NCI-H748 treated with DMSO at 0.1 percent for 48 hours (cell line): ENCODE measurements at places on chromosomes 3 and 15.

- DNase-seq: peak; percentile 16
Observed at GRCh38 chr3:106025151-106025722, 156.4 kb upstream of the CBLB start.

- DNase-seq: no peak
Observed at GRCh38 chr3:66390013-66390412, 110.8 kb downstream of the LRIG1 start.

- DNase-seq: no peak
Observed at GRCh38 chr15:87680208-87680607, 576.3 kb downstream of the NTRK3 start.

DNA sequence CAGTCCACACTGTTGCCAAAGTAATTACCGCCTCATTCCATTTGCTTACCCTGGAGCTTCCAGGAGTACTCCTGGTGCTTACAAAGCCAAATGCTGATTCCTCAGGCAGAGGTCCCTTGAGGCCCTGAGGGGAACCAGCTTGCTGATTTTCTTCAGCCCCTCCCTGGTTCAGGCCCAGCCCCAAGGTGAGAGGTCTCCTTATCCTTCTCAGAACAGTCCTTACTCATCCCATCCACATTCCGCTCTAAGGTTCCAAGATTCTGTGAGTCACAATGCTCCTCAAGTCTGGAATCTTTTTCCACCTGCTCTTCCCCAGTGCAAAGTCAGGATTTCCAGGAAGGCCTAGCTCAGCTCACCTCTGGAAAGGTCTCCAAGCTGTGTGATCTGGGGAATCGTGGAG, 1.8 kb upstream of the ATP10A start:
- no peak for DNase-seq

DNA sequence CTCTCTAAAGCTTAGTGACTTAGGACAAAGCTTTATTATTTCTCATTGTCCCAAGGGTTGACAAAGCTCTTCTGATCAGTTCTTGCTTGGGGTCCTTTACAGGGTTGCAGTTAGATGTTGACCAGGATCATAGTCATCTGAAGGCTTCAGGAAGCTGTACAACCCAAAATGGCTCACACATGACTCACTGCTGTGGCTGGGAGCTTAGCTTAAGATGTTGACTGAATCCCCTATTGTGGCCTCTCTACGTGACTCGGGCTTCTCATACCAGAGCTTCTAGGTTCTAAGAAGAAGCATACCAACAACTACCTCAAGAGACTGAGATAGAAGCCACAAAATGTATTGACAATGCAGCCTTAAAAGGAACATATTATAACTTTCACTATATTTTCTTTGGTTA, 569.6 kb upstream of the ROBO2 start:
- DNase-seq: no peak

DNA sequence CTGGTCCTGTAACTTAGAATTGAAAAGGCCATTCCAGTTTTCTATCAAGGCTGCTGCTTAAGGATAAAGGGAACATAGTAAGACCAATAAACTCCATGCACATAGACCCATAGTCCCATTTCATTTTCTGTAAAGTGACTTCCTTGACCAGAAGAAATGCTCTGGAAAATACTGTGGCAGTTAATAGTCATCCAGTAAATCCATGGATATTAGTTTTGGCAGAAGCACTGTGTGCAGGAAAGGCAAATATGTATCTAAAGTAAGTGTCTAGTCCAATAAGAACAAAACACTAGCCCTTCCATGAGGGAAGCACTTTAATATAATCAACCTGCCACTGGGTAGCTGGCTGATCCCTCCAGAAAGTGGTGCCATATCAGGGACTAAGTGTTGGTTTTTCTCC, 19.3 kb upstream of the MKRN3 start:
- DNase-seq: no peak

DNA sequence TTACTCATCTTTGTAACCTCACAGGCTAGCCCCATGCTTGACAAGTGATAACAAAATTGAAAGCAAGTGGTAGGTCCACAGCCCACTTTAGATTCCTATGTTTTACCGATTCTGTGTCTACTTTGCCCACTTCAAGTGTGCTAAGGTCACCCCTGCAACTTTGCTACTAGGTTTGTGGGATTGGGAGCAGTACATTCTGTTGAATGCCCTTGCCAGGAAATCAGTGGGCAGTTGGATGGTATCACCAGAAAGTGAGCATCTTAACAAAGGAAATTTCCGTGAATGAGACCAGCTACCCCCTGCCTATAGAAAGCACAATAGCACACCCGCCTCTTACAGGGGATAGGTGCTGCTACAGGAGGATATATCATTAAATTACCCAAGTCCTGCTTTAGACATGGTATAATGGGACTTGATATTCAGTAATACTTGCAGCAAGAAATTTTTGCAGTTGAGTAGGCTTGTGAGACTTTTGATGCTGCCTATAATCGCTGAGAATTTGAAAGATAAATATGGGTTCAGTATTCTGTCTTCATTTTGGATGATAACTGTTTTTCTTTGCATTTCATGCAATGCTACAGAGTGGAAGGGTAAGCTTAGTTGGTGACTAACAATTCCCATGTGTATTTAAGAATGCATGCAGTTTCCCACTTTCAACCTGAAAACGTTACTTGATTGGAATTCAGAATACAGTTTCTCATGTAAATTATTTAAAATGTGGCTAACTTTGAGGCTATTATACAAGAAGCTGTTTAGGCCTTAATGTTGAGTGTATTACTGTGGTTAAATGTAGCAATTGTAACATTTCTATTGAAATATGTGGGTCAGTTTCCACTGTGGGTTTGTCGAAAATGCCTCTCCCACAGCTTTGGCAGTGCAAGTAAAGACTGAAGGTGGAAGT, 9.5 kb downstream of the EBLN2 start:
- no peak for DNase-seq

GRCh38 chr15:45333550-45333949, 44.8 kb downstream of the GATM start:
- DNase-seq: no peak

DNA sequence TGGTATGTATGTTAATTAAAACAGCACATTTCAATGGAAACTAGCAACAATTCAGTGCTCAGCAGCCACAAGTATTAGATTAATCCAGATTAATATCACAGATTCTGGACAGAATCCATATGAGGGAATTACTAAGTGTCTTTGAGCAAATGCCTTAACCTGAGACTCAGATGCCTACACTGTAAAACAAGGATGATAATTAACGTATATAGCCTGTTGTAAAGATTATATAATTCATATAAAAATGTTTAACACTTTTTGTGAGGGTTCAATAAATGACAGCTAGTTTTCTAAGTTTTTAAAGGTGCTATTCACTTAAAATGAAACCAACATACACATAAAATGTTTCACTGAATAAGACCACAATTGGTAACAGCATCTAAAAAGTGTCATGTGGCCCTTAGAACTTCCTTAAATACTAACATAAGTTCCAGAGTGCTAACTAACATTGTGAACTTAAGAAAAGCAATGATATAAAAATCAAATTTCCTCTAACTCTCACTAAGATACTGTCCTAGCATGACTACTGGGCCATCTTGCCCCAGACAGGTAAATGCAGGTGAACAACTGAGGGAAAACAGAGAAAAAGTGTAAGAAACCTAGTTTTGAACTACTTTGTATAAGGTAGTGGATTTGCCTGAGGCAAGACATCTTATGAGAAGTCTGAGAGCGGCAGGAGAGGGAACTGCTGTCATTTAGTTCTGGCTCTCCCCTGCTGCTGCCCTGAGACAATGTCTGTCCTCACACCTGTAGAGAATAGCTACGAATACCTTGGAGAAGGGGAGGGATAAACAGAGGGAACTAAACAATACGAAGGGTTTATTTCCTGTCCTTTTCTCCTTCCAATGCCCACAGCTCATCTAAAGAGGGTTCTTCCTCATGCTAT, 151.3 kb downstream of the ADAM10 start:
- DNase-seq: no peak

DNA sequence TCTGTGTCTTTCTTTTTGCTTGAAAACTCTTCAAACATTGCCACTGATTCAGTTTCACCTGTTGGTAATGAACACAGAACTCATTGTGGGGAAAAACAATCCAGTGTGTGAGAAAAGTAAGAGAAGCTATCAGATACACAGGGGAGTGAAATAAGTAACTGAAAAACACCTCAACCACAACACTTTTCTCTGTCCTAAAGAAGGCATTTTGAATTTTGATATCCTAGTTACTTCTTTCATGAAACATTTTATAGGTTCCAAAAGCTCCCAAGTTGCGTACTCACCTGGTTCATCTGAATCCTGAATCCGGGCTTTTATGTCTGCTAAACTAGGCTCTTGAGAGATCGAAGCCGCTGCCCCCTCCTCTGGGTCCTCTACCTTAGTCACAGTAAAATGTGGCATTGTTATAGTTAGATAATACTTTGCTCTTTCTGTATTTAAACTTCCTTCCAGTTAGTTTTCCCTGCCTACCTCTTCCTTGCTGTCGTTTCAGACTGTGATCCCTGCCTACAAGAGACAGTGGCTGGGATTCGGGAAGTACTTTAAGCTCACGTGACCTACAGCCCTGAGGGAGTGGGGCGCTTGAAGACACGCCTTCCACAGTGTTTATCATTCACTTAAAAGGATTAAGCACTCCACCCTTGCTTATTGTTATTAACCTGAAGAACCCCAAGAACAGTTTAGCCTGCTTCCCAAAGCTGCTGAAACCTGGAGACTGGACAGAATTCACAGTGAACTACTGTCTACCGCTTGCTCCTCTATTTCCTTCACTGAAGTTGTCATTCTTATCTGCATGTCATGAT, 19.1 kb downstream of the SLC12A6 start:
- DNase-seq: peak; percentile 45

GRCh38 chr3:102866845-102867244, 432.0 kb downstream of the ZPLD1 start:
- DNase-seq: no peak

DNA sequence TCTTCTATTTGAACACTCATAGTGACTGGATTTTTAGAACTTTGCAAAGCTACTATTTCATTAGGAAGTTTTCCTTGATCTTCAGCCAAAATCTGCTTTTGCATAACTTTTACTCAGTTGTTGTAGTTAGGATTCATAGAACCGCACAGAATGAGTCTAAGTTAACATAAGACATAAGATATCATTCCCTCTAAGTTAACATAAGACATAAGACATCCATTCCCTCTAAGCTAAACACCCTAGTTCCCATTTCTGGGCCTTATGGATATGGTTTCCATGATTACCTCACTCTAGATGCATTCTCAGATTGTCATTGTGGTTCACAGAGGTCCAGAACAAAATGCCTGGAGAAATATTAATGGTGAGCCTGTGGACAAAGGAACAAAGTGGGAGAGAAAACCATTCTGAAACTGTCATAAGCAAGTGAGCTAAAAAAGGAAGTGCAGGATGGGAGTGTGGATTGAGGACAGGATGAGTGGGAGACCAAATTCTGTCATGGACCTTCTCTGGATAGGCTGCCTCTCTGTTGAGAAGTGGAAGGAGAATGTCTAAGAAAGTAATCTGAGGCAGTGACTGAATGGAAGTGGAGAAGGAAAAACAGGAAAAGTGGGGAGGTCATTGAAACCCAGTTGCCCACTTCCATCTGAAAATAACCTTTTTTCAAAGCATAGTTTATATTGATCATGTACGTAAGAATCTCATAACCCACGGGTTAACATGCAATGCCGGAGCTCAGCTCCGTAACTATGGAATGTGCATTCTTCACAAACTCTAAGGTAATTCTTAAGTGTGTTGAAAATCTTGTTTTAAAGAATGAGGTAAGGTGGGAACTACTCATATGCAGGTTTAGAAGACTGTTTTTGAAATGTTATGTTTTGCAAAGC, 37.4 kb upstream of the SECISBP2L start:
- no peak for DNase-seq

DNA sequence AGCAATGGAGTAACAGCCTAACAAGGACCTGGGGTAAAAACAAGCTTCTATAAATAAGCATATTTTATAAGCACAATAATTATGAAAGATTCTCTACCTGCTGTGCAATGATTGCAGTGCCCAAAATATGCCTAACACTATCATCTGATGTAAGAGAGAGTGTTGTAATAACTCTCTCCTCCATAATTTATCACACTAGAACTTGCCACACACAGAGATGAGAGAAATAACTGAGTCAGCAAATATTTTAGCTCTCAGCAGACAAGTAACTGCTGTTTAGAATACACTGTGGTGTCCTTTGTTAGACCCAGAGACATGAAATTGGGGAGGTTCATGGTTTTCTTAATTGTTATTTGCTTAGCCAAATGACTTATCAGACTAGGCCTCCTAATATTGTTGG, 105.3 kb upstream of the ACP3 start:
- DNase-seq: no peak

DNA sequence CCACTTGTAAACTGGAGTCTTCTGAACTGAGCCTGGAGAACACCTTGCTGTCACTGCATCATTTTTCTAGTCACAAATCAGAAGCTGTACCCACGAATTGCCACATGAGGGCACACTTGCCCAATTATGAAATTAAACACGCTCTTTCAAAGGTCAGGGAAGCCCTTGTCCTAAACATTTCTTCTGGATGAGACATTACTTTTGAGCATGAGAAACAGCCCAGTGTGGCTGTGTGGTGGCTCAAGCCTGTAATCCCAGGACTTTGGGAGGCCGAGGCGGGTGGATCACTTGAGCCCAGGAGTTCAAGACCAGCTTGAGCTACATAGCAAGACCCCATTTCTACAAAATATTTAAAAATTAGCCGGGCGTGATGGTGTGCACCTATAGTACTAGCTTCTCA, 27.5 kb upstream of the CFAP161 start:
- peak; percentile 33 for DNase-seq

- DNase-seq: no peak
Observed at GRCh38 chr15:77851086-77851485, 218.4 kb upstream of the LINGO1 start.

DNA sequence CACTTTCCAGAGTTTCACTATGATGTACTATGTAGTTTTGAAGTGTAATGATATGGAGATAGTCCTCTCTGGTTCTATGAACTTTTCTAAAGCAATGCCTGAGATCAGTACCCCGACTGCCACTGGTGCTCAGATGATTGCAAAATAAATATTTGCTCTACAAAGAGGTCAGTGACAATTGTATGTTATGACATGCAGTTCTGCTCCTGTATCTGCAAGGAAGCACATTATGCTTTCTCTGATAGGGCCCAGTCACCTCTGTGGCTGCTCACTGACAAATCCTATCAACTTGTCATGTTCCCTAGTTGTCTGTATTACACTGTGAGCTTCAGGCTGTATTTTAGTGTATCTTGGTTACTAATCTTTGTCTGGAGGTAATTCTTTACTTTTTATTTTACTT, 362.6 kb downstream of the ROBO1 start:
- no peak for DNase-seq

DNA sequence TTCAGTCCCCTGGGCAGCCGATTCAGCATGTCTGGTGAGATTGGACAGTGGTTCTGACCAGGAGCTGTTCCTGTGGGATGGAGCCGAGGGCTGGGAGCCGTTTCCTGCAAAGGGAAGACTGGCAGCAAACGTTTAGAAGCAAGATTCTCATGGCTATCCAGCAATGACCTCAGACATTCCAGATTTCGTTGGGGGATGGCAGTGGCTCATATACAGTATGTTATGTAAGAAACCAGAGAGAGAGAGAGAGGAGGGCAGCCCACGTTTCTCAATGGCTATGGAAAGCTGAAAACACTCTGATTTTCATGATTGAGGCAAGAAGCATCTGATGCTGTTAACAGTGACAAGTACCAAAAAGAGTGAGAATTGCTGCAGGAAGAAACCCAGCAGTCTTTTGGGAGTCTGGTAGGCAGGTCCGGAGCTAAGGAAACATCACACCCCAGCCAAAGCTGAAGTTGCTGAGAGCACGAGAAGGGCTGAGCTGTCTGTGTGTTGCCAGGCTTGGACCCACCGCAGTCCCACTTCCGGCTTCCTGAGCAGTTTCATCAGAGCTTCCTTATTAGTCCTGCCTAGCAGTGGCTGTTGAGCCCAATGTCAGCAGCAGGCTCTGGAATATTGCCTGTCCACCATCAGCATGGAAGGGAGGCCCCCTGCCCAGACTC, 25.6 kb upstream of the VPS8 start:
- no peak for DNase-seq

- no peak for DNase-seq
Observed at GRCh38 chr15:39554746-39555387, 26.0 kb upstream of the THBS1 start.
